Activated naive CD8-positive, alpha-beta T cell treated with anti-CD3 and anti-CD28 coated beads, Interleukin-2, amount 10 ng/mL, durations not matched to agents 7 days and 5 days (primary cell): ENCODE measurements at places on chromosomes 5 and 9. TPM values are rescaled to one million over a fixed set of nuclear protein-coding genes. Genes with fewer than 3 reads are reported as not detected.

Gene HMHB1
- not detected for total RNA-seq

Gene LCNL1
- 0.48 TPM for total RNA-seq

GRCh38 chr5:127820910-127821553 is 117.8 kb downstream of the CCDC192 start:
- H3K4me3 ChIP-seq: no peak overlapping the region
- H3K27me3 ChIP-seq: peaks cover 3% of the 10 kb centered on the region
- no peak overlapping the region for H3K27ac ChIP-seq
- DNase-seq: no peak
- H3K4me1 ChIP-seq: no peaks in the 10 kb centered on the region
- no peaks in the 10 kb centered on the region for H3K36me3 ChIP-seq

DNA sequence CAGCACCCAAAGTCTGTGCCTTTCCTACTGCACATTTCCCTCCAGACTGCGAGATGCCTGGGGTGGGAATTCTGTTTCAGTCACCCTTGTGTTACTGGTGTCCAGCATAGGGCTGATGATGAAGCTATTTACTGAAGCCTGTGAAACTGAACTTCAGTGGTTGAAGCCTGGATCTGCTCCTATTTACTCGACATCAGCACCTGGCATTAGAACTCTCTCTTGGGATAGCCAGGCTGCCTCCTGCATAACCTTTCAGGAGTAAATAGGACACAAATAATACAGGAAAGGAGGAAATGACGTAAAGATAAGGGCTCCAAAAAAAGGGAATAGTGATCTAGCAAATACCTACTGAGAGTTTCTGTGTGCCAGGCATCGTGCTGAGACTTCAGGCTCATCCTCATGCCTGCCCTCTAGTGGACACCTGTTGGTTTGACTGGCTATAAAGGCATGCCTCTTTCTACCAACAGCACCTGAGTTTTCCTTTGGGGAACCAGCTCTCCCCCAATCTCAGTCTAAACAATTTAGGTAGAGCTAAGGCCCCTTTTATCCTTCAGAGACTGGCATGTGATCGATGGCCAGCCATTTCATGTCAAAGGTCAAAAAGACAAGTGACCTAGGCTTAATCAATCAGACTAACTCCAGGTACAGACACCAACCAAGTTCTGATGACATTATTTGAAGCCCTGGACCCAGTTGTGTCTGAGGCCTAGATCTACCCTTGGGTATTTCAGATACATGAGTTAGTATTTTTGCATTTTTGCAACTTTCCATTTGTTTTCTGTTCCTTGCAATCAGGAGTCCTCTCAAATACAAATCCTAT is 192.1 kb upstream of the TRIM32 start:
- no peak overlapping the region for H3K27ac ChIP-seq
- no peaks in the 10 kb centered on the region for H3K27me3 ChIP-seq
- no peaks in the 10 kb centered on the region for H3K36me3 ChIP-seq
- H3K4me3 ChIP-seq: no peak overlapping the region
